ENCODE measurements at places on chromosomes 12 and 14.

DNA sequence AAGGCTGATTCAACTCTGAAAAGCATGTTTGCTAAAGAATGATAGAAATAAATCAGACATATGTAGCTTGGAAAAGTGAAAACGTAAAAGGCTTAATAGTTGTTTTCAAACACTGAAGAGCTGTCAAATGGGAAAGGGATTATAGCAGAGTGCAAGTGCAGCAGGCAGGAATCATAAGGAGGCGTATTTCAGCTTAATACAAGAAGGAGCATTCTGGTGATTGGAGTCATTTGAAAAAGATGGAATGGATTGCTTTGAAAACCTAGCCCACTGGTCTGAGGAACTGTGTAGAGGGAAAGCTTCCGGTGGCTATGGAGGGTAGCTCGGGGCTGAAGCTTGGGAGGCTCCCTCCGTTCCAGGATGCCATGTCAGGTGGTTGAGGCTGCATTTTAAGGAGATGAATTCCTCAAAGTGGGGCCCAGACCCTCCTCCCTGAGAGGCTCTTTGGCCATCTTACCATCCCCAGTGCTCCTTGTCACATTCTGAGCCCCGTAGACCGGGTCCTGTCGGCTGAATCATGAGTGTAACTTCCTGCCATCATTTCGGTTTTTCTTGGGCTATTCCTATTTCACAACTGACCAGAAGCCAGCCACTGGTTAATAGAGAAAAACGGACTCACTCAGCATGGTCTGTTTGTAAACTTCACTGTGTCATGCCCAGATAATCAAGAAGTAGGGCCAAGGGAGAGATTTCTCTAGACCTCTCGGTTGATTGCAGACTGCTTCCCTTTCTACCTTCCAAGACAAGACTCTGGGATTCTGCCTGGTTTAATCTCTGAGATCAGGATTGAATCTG lies 6.5 kb downstream of the WNT5B start:
- DNase-seq: no peak

DNA sequence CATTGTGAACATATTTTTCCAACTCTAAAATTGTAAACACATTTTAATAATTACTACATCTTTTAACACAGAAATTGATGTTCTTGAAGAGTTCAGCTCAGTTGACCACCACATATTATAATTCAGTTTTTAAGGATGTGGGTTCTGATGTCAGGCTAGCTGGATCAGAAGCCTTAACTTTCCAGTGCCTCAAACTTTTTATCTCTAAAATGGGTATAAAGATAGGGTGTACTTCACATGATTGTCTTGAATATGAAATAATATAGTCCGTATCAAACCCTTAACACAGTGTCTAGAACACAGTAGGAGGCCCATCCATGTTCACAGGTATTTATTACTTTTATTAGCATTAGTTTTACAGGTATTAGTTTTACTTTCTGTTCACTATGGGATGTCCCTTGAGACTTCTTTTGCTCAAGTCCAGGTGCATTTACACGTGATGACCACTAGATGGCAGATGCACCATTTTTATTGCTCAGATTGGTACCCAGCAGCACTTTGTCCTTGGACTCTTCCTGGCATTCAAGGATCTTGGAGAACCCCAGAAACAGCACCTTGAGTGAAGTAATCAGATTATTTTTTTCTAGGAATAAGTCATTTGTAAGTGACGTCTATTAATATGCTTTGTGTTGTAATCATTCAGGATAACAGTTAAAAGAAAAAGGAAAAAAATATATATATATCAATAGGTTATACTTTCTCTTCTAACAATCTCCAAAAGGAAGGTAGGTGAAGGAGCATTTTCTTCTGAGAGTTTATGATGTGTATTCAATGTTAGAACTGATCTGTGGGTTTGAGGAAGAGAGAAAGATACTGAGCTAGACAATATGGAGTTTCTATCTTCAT lies 580.2 kb downstream of the ETNK1 start:
- no peak for DNase-seq

DNA sequence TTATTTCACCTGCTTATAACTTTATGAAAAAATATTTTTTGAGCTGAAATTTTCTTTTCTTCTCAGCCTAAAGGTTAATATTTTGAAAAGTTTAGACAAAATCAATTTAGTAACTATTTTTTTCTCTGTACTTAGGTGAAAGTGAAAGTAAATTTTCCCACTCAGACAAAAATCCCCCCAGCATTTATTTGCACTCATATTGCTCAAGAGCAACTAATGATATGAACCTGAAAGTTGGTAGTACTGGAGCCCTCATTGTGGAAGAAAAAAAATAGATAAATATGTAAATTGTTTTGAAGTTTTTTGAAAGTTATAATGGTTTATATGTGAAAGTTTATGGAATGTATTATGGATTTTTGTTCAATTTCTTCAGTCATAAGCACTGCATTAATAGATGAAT lies 1005.9 kb upstream of the ATXN7L3B start:
- no peak for DNase-seq

GRCh38 chr14:33768458-33768830 lies 182.4 kb downstream of the EGLN3 start:
- DNase-seq: no peak

GRCh38 chr12:54340846-54341245 lies 15.9 kb downstream of the COPZ1 start:
- no peak for DNase-seq

DNA sequence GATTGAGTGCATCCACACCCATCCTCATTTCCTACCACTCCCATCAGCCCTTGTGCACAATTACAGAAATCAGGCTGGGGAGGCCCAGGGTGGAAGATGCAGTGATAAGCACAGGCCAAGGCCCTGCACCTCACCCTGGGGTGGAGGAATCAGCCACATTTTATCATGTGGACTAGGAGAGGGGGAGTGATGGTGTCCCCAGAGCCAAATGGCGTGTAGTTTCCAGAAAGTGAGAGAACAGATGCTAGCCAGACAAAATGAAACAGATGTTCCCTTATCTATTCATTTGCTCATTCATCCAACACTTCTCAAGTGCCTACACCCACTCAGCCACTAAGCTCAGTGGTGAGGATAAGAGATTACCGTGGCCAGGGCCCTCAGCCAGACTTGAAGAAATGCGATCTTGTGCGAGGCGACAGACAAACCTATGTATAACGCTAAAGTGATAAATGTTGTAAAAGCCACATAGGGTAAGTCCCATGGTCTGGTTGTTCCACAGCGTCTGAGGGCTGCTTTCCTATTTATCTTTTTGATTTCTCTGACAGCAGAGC lies 93.6 kb downstream of the STAB2 start:
- DNase-seq: no peak

DNA sequence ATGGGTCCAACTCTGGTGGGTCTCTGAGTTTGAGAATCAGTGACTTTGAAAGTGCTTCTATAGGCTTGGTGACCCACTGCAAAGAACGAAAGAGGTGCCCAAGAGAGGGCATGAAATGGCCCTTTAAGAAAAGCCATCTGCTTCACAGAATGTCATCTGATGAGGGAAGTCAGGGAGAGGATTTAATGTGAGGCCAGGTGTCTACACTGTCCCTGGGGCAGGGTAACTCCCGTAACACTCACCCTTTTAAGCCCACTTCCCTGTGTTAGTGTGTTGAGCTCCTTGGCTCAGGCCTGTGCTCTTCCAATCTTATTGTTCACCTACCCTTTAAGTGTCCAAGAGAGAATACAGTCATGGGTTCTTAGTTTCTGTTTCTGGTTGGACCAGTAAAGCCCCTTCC lies 16.4 kb upstream of the SRSF5 start:
- no peak for DNase-seq

- no peak for DNase-seq
Measured at GRCh38 chr14:93317875-93318807, 14.7 kb downstream of the BTBD7 start.

GRCh38 chr12:13211191-13211858 lies 14.8 kb downstream of the EMP1 start:
- DNase-seq: no peak

DNA sequence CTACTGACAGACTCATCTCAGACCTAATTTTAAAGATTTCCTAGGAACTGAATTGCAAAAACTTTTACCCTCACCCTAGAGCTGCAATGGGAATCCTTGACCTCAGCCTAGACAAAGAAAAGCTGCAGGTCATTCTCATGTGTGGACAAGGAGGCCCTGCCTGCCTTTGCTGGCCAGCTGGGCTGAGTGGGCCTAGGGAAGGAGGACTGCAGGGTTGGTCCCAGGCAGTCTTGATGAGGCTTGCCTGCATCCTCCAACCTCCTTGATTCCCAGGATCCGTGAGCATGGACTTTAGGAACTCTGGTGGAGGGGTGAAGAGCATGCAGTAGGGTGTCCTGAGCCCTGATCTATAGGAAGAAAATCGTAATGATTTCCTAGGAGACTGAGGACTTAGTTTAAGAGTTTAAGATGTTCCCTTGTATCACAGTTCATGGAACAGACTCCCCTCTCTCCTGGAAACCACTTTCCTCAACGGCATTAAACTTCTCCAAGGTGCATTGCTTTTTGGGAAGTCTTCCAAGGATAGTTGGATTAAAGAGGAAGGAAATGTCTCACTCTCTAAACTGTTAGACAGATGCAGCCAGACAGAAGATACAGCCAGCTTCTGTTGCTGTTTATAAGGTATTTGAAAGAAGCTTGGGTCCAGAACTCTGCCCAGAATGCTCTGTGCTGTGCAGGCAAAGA lies 55.4 kb upstream of the DDX11 start:
- DNase-seq: no peak

DNA sequence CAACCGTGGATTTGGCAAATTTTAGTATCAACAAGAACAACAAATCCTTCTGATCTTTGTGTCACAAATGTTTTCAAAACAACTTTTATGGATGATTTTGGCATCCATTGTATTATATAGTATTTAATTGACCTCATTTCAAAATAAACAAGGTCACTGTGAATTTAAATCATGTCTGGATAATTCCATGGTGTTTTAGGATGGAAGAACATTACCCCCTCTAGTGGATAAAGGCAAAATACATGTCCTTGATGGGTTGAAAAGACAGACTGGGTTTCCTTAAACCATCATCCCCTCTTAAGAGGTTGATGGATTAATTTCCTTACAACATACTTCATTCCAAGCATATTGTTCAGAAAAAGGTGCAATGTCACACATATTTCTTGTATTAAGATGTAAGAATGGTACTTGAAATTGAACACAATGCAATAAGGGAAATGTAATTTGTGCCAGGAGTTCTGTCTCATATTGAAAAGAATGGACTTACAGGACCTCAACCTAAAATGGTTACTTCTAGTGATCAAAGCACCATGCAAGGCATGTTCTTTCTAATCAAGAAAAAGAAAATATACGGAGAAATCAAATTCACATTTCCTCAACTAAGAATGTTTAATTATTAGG lies 352.0 kb downstream of the BCAT1 start:
- no peak for DNase-seq

DNA sequence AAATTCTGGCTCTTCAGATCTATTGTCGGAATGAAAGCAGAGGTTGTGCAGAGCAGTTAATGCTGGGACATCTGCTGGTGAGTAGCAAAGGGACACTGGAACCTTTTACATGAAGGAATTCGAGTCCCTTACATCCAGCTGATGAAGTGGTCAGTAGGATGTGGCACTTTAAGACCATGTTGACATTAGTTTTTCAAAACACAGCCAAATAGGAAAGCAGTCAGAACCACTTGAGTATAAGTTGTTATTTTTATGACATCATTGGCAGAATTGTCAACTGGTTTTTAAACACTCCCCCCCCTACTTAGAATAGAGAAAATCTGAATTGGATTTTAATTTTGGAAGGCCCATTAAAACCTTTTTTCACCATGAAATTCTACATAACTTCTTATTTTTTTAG lies 46.8 kb upstream of the AMN start:
- no peak for DNase-seq

DNA sequence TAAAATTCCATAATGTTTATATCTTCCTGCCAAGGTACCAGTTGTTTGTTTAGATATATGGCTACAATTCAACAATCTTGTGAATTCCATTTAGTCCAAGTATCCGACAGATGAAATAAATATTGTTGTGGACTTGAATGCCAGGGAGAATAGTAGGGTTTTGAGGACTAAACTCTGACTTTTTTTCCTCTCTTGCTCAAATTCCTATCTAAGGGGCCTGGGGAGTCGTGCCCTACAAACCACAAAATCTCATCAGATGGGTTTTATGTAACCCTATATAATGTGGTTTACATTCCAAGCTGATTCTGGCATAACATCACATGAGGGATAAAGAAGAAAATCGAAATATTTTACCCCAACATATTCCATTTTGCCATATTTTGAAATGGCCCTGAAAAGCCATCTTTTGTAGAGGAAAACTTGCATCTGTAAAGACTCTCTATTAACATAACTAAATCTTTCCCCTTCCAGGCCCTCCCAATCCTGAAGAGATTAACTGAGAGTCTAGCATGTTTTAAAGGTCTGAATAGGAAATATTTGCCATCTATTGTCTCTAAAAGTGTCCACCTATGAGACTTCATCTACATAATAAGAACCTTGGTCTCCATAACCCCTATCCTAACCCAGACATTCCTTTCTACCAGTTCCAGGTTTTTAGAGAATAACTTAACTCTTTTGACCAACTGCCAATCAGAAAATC lies 184.7 kb upstream of the KITLG start:
- no peak for DNase-seq

- no peak for DNase-seq
Measured at GRCh38 chr14:27267876-27268275, 670.0 kb upstream of the NOVA1 start.

DNA sequence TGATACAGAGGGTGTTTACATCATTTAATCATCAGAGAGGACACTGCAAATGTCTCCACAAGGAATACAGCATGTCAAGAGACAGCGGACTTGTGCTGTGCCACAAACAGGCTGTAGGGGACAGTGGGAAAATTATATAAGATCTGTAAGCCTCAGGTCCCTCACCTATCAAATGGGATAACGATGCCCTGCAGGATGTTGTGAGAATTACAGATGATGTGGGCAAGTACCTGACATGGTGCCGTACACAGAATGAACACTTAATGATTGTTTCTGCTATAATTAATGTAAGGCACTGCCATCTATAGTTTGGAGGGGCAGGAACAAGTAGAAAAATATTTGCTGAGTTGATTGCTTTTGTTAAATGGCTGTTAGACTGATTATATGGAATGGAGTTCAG lies 81.9 kb upstream of the GTF2A1 start:
- no peak for DNase-seq

- no peak for DNase-seq
Measured at GRCh38 chr12:57939291-57939690, 2.1 kb upstream of the ATP23 start.

- DNase-seq: no peak
Measured at GRCh38 chr14:91737619-91738018, 5.7 kb upstream of the CATSPERB start.

DNA sequence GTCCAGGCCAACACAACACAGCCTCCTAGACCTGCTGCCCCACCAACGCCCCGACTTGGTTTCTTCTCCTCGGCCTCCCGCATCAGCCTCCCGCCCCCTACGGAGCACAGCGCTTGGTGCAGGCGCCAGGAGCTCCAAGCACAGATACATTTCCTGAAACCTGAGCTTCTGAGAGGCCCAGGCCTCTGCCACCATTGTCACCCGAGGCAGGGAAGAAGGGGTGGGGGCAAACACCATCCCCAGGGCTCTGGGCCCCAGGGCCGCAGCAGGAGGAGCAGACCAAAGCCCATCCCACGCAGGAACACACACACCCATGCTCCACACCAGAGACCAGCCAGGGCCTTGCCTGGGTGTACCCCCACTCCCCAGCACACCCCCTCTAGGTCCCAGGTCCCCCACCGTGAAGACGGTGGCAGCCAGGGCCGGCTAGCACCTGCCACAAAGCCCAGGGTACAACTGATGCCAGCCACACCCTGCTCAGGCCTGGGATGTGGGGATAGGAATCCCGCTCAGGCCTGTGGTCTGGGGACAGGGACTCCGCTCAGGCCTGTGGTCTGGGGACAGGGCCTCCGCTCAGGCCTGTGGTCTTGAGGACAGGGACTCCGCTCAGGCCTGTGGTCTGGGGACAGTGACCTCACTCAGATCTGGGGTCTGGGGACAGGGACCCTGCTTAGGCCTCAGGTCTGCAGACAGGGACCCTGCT lies 5.4 kb downstream of the JAG2 start:
- DNase-seq: no peak
